Stimulated activated CD4-positive, alpha-beta T cell treated with anti-CD3 and anti-CD28 coated beads, Interleukin-1b, Interleukin-23, amount 100 ng/mL, for 4 hours (primary cell): ENCODE measurements at places on chromosomes 4 and X.
A peak's percentile ranks its signal among the peaks of the same experiment; 100 is the strongest.

DNA sequence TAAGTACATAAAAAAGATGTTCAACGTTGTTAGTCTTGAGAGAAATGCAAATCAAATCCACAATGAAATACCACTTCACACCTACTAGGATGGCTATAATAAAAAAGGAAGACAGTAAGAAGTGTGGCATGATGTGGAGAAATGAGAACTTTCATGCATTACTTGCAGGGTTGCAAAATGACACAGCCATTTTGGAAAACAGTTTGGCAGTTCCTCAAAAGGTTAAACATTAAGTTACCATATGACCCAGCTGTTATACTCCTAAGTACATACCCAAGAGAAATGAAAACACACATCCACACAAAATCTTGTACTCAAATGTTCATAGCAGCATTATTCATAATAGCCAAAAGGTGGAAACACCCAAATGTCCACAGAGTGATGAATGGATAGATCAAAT lies 25.8 kb upstream of the LIMCH1 start:
- no peak for DNase-seq

DNA sequence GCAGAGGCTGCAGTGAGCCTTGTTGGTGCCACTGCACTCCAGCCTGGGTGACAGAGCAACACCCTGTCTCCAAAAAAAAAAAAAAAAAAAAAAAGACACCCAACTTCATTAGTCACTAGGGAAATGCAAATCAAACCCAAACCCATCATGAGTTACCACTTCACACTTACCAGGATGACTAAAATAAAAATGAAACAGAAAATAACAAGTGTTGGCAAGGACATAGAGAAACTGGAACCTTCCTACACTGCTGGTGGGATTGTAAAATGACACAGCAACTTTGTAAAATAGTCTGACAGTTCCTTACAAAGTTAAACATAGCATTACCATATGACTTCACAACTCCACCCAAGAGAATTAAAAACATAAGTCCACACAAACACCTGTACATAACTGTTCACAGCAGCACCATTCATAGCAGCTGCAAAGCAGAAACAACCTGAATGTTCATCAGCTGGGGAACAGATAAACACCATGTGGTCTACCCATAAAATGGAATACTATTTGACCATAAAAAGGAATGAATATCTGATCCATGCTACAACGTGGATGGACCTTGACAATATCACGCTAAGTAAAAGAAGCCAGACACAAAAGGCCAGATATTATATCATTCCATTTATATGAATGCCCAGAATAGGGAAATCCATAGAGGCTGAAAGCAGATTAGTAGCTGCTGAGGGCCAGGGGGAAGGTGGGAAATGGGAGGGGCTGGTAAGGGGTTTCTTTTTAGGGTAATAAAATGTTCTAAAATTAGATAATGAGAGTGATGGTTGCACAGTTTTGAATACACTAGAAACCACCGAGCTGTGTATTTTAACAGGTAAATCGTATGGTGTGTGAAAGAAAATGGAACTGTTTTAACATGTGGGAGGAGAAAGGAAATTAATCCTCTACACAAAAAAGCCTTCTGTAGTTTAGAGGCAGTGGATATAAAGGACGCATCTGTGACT lies 18.3 kb downstream of the CD99L2 start:
- DNase-seq, result no peak

DNA sequence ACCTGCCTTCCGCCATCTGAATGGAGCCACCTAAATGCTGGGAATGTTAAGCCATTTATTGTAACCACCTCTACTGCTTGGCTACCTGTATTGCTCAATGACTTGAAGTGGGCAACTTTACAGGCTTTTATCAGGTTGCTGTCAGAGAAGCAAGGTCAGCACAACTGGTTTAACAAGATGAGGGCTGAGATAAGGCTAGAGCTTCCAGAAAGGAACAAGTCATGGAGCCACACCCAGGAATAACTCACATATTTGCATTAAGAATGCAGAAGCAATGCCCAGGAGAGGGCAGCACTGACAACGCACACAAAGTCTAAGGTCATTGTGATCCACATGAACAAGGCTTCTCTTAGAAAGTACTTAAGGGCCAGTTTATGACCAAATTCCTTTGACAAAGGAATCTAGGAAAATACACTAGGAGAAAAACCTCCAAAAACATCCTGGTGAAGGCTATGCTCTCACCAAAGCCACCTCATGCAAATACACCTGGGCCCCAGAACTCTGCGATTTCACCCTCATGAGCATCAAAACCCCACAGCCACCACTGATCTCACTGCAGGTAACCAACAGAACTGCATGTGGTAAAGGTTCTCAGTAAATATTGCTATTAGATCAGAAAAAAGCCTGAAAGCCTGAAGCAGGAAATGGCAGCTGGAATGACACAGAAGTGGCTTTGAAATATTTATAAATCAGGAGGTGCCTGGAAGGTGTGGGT lies 15.0 kb upstream of the STS start:
- peak; percentile 8 for DNase-seq

- no peak for DNase-seq
These were observed 11.7 kb downstream of the CTAG1B start for GRCh38 chrX:154607370-154607769.

DNA sequence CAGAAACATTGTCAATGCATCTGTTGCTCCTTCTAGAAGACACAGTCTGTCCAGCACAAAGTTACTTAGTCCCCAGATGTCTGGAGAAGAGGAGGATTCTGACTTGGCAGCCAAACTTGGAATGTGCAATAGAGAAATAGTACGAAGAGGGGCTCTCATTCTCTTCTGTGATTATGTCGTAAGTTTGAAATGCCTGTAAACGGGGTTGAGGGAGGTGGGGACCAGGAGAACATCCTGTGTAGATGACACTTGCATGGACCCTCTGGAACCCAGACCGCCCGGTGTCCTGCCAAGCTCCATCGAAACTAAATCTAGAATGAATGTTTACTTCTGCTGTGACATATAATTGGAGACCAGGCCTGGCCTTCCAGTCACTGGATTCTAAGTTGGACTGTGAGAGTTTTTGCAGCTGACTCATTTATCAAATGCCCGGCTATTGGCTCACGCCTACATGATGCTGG lies 45.0 kb upstream of the MSANTD1 start:
- DNase-seq, result no peak
